Breast epithelium (tissue), 4 donors: ENCODE measurements at places on chromosomes 7 and 10. TPM values are rescaled to one million over a fixed set of nuclear protein-coding genes. Genes with fewer than 3 reads are reported as not detected.

The ZNF365 gene
- 1.8 TPM for total RNA-seq

The HOXA13 gene
- 0.33 TPM for total RNA-seq

The TECPR1 gene
- 28.8 TPM for total RNA-seq

The KIFBP gene
- 37.9 TPM for total RNA-seq

The CYP3A4 gene
- 0.33 TPM for total RNA-seq

The FAM24B gene
- total RNA-seq, result 6.6 TPM

The TEX36 gene
- not detected for total RNA-seq

The ZNF485 gene
- 3.9 TPM for total RNA-seq

The HIPK2 gene
- total RNA-seq, result 31.8 TPM
